ENCODE measurements at places on chromosomes 12 and 14. TPM values are rescaled to one million over a fixed set of nuclear protein-coding genes. Genes with fewer than 3 reads are reported as not detected.

JAG2 gene
- polyA plus RNA-seq = 38.3 TPM

ANG gene
- 11.8 TPM for polyA plus RNA-seq

INHBC gene
- not detected for polyA plus RNA-seq

HAL gene
- 0.38 TPM for polyA plus RNA-seq

PRDM4 gene
- polyA plus RNA-seq = 10.4 TPM

E2F7 gene
- not detected for polyA plus RNA-seq

DDN gene
- polyA plus RNA-seq = 0.12 TPM

PTGER2 gene
- polyA plus RNA-seq = 0.49 TPM

TEAD4 gene
- polyA plus RNA-seq = 17.4 TPM

EML5 gene
- polyA plus RNA-seq = 1.4 TPM

RDH16 gene
- 0.77 TPM for polyA plus RNA-seq

SMCO2 gene
- not detected for polyA plus RNA-seq

DNA sequence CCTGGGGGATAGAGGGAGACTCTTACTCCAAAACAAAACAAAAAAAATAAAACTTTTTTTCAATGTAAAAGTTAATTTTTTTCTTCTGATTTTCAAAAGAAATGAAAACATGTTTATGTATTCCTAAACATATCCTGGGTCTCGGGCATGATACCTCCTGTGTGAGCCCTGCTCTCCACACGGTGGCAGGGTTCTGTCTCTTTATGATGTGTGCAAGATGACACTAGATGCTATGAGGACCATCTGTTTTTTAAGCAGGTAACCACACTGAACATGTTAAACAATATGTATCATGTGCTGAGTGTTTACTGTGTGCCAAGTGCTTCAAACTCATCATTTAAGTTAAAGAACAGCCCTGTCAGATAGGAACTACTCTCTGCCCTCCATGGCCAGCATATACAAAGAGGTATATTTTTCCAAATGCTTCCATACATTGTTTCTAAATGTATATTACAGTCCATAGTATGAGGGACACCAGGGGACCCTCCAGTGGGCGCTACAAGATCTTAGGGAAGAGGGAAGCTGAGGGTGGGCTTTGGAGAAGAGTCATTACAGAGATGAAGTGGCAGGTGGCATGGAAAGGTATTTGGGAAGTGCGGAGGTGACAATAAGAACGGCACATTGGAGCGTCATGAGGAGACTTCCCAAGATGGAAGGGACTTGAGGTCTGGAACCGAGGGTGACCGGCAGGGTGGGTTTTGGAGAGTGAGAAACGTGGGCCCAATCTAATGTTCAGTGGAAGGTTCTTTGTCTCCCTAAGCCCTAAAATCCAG is 28.5 kb downstream of the FOS start:
- DNase-seq = no peak

DNA sequence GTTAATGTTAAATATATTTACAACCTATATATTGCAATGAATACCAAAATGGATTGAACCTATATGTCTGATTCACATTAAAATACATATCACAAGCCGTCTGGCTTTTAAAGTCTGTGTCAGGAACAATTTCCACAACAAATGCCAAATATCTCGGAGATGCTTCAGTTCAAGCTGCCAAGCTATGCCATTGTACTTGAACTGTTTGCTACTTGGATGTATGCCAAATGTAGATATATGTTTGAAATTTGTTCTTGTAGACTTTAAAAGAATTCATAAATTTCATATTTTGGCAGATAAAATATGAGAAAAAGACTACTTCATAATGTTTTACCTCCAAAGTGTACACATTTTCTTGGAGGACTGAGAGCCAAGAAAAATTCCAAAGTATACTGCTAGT is 37.0 kb downstream of the WASHC3 start:
- no peak for DNase-seq

DNA sequence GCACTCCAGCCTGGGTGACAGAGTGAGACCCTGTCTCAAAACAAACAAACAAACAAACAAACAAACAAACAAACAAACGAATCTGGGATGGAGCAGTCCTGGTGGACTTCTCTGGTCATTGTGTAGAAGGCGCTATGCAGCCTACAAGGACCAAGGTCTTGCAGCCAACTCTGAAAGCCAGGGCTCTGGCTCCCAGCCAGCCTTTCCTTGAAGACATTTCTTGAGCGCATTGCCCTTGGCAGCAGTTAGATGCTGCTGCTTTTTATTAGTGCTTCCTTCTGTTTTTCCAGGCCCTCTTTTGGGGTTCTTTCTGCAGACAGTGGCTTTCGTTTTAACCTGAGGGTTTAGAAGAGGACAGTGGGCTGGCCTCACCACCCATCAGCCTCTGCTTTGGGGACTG is 20.2 kb downstream of the CCDC177 start:
- no peak for DNase-seq

DNA sequence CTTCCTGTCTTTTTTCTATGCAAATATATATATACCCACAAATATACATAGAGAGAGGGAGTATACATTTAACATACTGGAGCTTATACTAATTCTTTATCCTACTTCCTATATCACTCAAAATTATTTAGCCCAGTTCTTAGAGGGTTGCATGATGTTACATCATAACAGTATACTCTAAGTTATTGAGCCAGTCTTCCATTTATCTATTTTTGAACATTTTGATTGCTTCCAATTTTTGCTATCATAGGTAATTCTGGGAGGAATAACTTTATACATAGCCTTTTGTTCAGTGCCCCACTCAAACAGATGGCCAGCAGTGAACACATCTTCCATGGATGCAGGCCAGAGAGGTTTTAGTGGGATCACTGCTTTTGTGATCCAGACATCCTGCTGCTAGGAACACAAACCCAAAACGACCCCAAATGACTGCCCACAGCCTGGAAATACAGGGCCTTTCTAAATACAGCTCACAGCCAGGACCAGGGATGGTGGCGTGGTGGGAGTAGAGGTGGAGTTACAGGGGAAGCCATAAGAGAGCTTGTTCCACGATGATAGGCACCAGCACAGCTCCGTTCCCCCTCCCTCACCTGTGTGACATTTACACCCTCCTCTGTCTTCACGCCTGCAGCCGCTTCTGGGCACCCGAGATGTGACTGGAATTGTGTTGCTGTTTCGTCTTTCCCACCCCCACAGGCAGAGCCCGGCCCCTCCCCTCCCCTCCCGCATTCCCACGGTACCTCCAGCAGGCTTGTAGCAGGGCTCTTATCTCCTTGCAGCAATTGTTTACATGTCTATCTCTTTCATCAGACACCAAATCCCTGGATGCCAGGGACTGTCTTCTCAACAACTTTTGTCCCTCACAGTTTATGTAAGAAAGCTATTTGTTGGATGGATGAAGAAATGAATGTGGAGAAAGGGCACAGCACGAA is 30.7 kb upstream of the HDAC7 start:
- no peak for DNase-seq

DNA sequence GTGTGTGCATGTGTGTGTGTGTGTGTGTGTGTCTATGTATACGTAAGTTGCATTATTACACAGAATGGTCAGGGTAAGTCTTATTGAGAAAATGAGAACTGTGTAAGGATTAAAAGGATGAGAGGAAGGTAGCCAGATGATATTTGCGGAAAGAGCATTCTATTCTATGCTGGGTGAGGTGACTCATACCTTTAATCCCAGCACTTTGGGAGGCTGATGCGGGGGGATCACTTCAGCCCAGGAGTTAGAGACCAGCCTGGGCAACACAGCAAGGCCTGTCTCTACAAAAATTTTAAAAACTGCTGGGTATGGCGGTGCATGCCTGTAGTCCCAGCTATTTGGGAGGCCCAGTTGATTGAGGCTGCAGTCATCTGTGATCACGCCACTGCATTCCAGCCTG is 103.7 kb downstream of the SLC38A1 start:
- no peak for DNase-seq

GRCh38 chr12:104524034-104524832 is 67.5 kb downstream of the CHST11 start:
- no peak for DNase-seq

GRCh38 chr12:31853520-31853919 is 105.7 kb upstream of the RESF1 start:
- no peak for DNase-seq

DNA sequence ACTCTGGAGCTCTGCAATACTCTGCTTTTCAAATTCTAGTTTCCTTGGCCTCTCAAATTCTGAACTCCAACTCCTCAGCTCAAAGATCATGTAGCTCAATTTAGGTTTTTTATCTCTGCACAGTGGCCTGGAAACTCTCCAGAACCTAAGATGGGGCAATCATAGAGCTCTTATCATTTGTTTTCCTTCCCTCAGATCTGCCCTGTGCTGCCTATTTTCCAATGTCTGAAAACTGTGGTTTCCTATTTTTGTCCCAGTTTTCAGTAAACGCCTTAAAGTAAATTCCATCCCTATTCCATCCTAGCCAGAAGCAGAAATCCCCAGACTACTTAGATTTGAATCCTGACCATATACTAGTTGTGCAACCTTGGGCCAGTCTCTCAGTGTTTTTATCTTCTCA is 73.2 kb downstream of the CEP83 start:
- no peak for DNase-seq

GRCh38 chr12:46555406-46555852 is 182.9 kb upstream of the SLC38A2 start:
- no peak for DNase-seq

GRCh38 chr12:89556976-89557375 is 31.1 kb upstream of the POC1B start:
- DNase-seq = no peak

DNA sequence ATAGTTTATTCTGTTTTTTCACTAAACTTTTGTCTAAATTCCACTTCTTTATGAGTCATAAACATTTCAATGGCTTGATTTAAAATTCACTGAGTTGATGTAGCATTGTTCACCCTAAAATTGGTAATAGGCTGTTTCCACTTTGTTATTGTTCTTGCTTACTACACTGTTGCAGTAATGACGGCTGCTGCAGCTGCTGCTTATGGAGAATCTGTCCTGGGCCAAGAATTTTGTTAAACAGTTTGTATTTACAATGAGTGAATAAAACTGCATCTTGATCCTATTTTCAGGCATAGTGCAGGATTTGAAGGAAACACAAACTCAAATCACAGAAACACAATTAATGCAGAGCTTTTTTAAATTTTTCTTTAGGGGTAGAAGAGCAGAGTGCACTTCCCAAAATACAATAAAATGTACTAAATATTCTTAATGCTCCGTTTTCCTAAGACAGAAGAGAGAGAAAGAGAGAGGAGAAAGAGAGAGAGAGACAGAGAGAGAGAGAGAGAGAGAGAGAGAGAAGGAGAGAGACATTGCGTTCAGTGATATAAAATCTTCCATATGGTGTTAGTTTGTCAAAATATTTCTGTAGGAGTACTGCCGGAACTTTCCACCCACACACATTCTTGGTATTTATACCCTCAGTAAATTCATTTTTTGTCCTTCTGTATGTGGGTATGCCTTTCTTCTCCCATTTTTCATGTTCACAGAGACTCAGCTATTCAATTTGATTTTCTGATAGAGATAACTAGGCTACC is 266.4 kb downstream of the LRFN5 start:
- no peak for DNase-seq

DNA sequence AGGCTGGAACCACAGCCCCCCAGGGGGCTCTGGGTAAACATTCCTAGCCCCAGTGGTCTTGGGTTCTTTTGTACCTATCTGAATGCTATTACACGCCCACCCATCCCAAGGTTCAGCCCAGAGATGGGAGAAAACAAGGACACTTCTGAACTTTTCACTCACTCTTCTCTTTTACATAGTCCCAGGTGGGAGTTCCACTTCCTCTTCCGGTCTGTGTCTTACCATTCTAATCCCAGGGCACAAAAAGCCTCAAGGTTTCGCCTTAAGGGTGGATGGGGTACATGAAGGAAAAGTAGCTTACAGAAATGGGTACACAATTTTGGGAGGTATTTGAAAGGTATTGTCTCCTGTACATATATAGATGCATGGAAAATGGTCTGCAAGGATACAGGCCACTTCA is 79.0 kb downstream of the TMEM30B start:
- DNase-seq = no peak

DNA sequence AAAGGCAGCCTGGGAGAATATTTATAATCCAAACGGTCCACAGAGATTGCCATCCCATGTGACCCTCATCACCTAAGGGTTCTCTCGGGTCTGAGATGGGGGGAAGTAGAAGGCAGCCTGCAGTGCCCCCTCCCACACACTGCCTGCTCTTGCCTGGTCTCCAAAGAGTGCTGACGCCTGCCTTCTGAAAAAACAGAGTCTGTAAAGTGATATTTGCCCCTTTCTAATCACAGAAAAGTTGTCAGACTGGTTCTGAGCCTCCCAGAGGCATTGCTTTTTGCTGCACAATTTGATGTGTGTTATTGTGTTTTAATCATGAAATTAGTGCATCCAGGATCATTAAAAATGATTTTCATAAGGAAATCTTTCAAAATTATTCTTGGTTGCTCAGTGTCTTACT is 59.2 kb downstream of the TMEM30B start:
- no peak for DNase-seq

DNA sequence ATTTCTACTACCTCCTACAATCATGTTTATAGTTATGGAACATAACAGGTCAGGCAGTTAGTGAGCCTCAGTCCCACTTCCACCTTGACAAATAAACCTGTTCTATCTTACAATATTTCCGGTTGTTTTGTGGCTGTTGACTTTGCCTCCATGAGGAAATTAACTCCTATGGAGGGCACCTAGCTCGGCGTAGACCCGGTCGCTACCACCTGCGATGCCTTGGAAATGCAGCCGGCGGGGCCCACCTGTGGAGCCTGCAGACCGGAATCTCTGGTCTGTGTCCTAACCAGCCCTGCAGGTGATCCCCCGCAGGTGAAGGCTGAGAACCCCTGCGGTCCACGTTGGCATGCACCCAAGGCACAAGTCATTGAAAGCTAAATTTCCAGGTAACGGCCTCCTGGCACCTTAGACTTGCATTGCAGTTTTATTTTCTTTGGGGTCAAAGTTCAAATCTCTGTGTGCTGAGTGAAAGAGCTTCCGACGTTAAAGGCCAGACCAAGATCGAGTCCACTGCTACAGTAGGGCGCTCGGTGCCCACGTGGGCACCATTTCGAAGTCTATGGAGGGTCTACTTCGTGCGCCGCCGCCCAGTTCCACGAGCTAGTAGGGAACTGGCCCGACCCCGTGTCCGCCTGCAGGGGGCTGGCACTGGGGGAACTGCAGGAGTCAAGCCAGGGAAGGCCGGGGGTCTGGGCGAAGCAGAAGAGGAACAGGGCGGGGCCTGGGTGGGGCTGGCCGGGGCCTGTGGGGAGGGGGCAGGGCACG is 782 bp upstream of the PIWIL1 start:
- DNase-seq = no peak

GRCh38 chr12:132618683-132619043 is at the start of gene P2RX2:
P2RX2 (plus strand) TSS chr12:132618776; CDS start chr12:132618817, 41 bp downstream.
- peak; percentile 62 for DNase-seq

DNA sequence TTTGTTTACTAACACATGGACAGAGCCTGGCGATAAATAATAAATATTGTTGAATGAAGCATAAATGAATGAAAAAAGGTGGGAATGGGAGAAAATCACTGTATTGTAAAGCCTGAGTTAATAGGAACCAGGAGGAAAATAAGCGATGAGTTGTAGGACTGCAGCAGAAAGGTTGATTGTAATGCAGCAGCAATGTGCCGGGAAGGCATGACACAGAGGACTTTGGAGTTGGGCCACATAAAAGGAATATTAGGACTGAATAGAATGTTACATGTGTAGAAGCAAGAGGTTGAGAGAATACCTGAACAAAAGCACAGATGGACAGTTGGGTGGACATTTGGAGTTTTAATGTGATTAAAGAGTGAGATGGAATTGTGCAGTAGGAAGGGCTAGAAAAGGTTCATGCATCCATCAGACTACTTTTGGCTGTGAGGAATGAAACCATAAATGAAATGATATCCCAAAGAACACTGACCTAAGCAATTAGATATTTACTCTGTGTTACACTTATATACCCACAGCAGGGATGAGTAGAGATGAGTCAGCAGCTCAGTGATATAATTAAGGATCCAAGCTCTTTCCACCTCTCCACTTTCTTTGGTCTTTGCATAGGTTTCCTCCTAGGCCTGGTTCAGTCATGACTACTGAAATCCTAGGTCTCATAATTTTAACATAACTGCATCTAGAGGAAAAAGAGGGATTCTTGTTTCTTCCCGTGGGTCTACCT is 55.4 kb downstream of the CCER1 start:
- no peak for DNase-seq
